ELR (cell line): ENCODE measurements at places on chromosomes 12 and 14.
A peak's percentile ranks its signal among the peaks of the same experiment; 100 is the strongest.

DNA sequence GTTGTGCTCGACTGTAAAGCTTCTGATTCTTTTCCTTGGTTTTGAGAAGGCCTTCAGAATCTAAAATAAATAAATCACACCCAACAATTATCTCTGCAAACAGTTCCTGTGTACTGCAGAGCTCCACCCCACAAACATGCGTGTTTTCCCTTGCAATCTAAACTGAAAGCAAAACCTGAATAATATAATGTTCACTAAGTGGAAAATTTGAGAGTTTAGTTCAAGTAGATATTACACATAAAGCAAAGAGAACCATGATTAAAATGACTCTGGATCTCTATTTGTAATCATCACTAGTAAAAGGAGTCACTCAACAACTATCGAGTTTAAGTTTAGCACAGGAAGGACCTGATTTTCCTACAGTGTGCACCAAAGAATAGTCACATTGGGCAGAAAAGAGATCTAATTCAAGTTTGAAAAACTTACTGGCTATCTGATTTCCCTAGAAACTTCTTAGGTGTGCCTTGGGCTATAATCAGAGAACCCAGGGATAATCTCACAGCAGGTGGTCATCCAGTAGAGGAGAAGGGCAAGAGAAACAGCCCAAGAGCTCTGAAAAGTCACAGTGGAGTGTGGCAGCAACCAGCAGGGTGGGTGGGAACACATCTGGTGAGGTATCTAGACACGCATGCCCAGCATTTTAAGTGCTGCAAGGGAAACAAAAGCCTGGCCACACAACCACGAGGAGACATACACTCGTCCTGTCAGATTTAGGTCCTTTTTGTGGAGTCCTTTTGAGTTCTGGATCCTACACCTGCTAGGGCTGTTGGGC is 25.4 kb downstream of the ATG14 start:
- DNase-seq: no peak

DNA sequence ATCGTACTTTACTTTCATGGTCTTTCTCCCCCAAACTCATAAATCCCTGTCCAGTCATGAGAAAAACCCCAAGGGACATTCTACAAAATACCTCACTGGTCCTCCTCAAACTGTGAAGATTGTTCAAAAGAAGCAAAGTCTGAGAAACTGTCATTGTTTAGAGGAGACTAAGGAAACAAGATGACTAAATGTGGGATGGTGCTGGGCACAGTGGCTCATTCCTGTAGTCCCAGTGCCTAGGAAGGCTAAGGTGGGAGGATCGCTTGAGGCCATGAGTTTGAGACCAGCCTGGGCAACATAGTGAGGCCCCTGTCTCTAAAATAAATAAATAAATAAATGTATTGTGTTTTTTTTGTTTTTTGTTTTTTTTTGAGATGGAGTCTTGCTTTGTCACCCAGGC is 74.2 kb upstream of the SCAF11 start:
- no peak for DNase-seq

DNA sequence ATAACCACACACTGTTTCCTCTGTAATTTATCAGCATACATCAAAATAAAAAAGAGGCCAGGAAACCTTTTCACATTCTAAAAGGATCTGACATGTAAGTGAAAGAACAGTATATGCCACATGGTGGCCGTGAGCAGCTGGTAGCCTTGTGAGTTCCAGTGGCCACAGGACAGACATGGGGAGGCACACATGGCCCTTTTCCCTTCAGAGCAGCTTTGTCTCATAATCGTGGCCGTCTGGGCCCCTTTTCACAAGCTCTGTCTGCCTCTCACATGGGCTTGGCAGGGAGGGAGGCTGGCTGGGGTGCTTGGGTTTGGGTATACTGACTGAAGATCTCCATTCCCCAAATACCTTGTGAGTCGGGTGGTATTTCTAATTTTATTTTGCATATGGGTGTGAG is 1.5 kb upstream of the ZDHHC22 start:
- DNase-seq: no peak

GRCh38 chr12:107545737-107546353 is 139.8 kb upstream of the PWP1 start:
- no peak for DNase-seq

- no peak for DNase-seq
Observed at GRCh38 chr14:85564841-85565527, 35.0 kb downstream of the FLRT2 start.

DNA sequence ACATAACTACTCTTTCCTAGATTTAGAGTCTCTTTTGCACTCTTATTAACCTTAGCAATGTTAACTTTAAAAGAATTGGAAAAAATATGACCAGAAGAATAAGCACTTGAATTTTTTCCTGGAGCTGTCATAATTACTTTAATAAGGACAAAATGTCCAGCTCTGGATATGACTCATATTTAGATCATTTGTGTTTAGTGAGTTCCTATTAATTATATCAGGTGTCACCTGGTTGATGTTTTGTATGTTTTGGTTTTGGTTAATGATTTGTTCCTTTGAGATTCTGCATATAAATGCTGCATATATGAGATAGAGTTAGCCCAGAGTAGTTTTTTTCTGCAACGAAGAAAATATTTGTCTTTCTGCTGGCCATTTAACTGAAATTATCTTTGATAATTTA is 5.1 kb downstream of the CLECL1 start:
- DNase-seq: no peak

GRCh38 chr14:96125536-96125935 is 79.1 kb upstream of the BDKRB2 start:
- DNase-seq: no peak

DNA sequence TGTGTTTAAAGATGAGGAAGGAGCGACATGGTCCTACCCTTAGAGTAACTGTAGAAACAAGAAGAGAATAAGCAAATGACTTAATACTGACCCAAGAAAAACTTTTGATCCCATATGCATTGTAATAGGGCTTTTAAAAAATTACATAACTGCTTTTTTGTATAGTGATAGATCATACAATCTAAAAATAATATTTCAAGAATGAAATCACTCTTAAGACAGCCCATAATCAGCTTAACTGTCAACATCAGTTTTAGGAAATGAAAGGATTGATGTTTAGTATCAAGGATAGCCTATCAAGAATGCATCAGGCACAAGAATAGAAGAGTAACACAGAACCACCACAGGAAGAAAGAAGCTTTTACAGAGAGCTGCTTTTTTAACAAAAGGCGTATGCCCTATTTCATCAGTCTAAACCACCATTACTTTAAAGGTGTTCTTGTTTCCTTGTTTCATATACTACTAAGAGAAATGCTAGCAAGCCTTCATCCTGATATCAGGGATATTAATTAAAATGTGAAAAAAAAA is 64.5 kb downstream of the MARK3 start:
- DNase-seq: no peak

DNA sequence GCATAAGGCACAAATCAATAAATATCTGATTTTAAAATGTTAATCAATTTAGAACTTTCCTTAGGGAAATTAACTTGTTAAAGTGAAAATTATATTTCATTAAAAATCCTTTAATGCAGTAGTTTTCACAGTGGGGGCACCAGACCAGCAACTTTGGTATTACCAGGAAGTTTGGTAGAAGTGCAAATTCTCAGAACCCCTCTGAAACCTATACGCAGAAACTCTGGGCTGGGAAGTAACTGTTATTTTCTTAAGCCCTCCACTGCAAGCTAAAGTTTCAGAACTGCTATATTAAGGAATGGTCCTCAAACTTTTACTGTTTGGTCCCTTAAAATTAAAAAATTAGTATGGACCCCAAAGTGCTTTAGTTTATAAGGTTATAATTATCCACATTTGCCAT is 35.7 kb downstream of the GNPTAB start:
- no peak for DNase-seq

- no peak for DNase-seq
Observed at GRCh38 chr12:106098691-106099200, 40.0 kb downstream of the NUAK1 start.

DNA sequence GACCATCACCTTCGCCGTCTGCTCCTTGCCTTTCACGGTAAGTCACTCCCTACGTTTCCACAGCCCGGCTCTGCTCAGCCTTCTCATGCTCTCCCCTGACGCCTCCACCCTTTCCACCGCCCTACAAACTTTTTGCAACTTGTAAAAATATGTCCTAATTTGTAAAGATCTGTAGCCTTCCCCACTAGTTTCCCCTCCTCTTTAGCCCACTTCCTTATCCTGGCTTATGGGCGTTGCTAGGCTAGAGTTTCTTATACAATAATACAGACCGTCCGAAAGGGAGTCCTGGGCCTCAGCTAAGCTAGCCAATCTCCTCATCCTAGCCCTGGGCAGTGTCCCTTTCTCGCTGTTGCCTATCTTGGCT is 1.2 kb downstream of the PTGER2 start:
- no peak for DNase-seq

- no peak for DNase-seq
Observed at GRCh38 chr12:118274066-118274465, 98.6 kb downstream of the TAOK3 start.

- DNase-seq: no peak
Observed at GRCh38 chr12:52342781-52343490, 21.7 kb upstream of the KRT83 start.

DNA sequence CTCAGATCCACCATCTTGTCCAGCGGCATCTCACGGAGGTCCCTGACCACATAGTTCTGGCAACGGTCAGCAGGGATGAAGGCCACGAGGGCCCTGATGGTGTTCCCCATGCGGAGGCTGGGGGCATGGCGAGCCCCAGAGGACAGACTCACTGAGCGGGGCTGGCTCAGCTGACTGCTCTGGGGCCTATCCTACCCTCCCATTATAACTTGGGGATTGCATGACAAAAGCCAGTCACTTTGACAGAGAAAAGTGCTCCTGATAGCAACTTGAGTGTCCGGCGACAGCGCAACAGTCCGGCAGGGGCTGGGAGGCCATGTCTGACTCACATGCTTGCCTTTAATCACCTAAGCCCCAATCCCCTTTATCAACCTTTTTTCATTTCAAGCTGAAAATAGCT is at the start of gene LRRC10:
Gene LRRC10 (minus strand): TSS at position 179 of the 400 bp plus-strand sequence. CDS start 69 bp downstream, at position 110.
- no peak for DNase-seq

DNA sequence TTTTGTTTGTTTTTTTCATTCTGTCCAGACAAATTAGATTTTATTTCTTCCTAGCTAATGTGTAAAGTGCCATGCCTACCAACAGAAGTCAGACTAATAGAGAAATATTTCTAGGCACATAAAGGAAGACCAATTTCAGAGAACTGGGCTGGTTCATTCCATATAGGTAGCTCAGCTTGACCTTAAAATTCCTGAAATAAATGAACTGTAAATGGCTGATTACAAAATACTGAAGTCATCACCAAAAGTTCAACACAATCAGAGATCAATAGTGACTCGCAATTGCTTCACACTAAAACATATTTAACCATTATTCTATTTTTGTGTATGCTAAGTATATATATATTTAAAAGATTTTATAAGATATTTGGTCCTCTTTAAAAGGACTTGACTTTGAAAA is 34.2 kb downstream of the PTPRB start:
- peak; percentile 54 for DNase-seq

DNA sequence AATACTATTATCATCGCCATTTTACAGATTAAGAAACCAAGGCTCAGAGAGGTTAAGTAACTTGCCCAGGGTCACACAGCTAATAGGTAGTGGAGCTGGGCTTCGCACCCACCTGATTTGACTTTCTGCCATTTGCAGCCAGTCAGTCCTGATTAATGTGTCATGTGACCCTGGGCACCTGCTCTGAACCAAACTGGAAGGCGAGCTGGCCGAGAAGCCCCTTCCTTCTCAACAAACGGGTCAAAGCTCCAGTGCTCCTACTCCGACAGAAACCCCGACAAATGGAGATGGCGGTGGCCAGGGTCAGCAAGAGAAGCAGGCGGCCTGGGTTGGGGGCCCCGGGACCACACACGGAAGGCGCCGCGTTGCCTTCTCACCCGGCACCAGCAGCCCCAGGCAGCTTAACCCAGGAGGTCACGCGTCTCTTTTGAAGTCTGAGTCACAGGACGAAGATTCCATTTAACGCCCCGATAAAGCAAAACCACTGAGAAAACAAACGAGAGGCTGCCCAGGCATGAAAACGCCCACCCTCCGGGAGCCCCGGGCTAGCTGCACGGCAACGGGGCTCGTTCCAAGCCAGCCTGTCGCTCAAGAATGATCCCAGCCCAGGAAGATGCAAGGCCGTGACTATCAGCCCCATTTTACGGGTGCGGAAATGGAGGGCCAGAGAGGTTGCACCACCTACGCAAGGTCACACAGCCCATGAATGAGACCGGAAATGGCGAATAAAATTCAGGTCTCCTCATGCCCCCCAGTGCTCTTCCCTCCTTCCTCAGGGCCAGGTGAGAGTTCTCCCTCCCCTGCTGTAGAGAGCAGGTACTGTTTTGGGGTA is 124.8 kb downstream of the SCARB1 start:
- DNase-seq: peak; percentile 46

DNA sequence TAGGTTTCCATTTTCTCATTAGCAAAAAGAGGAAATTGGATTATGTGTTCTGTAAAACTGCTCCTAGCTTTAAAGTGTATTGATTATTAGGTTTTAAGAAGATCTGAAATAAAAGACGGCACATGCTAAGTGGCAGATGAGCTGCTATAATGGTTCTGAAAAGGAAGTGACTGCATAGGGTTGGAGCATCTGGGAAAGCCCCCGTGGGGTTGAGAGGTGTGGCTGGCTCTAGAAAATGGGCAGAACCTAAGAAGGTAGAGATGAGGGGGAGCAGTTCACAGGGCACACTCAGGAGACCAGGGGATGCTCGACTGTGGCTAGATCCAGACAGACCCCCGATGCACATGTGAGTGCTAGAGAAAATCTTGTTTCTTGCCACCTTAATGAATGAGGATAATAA is 1.9 kb downstream of the IFNG-AS1 start:
- no peak for DNase-seq

- peak; percentile 77 for DNase-seq
Observed at GRCh38 chr14:71103662-71104484, 196.6 kb downstream of the PCNX1 start.

DNA sequence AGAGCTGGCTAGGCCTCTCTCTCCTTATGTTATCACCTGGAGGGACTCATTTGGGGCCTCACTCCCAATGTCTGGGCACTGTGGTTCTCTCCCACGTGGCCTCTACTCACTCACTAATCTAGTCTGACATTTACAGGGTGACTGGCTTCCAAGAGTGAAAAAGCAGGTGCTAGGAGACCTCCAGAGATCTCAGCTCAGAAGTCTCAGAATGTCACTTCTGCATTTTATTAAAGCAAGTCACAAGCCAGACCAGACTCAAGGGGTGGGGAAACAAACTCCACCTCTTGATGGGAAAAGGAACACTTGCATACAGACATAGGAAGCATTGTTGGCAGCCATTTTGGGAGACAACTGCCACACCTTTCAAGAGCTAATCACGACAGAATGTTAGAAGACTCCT is 175.9 kb downstream of the MON2 start:
- no peak for DNase-seq

GRCh38 chr14:33716921-33717320 is 234.0 kb downstream of the EGLN3 start:
- DNase-seq: no peak

GRCh38 chr14:104098272-104099095 is 13.0 kb downstream of the ASPG start:
- no peak for DNase-seq

- no peak for DNase-seq
Observed at GRCh38 chr12:65596514-65597091, 227.7 kb upstream of the HMGA2 start.
